ENCODE measurements at places on chromosomes 12 and 14. TPM values are rescaled to one million over a fixed set of nuclear protein-coding genes. Genes with fewer than 3 reads are reported as not detected.

- peak; percentile 51 for DNase-seq
- H3K27me3 ChIP-seq = no peaks in the 10 kb centered on the region
- no peaks in the 10 kb centered on the region for H3K36me3 ChIP-seq
- H3K27ac ChIP-seq = no peak overlapping the region
- no peak overlapping the region for H3K4me3 ChIP-seq
- no peaks in the 10 kb centered on the region for H3K4me1 ChIP-seq
Measured at GRCh38 chr14:21711360-21711961, 37.8 kb upstream of the OR4E1 start.

DNA sequence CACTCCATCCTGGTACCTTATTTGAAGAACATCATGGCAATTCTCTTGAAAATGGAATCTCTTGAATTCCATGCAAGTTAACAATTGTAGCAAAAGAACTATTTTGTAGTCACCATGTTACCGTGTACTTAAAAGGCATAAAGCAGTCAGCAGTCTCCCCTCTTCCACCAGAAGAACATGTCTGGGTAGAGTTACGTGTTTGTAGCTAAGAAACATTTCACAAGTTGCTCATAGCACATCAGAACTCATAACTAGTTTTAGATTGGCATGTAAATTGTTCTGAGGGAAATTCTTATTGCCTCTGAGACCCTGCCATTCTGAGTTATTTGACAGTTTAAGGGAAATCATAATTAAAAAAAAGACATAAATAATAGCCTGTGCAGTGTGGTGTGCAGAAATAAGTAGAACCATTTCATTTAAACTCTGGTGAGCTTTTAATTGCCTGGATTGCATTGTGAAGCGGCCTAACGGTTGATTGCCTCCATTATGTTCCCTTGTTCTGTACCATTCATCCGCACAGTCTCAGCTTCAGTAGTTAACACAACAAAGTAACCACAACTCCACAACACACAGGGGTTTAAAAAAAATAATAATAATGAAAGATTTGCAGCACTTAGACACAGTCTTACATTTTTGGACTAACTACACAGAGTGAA, 2.6 kb downstream of the LMO3 start:
- no peaks in the 10 kb centered on the region for H3K27me3 ChIP-seq
- H3K27ac ChIP-seq = no peak overlapping the region
- H3K4me3 ChIP-seq = no peak overlapping the region
- no peaks in the 10 kb centered on the region for H3K4me1 ChIP-seq
- no peak for DNase-seq

- H3K27ac ChIP-seq = no peak overlapping the region
- no peaks in the 10 kb centered on the region for H3K27me3 ChIP-seq
- no peak for DNase-seq
- H3K36me3 ChIP-seq = peaks cover 8% of the 10 kb centered on the region
Measured at GRCh38 chr12:132065609-132066344, 78.3 kb downstream of the DDX51 start.

DNA sequence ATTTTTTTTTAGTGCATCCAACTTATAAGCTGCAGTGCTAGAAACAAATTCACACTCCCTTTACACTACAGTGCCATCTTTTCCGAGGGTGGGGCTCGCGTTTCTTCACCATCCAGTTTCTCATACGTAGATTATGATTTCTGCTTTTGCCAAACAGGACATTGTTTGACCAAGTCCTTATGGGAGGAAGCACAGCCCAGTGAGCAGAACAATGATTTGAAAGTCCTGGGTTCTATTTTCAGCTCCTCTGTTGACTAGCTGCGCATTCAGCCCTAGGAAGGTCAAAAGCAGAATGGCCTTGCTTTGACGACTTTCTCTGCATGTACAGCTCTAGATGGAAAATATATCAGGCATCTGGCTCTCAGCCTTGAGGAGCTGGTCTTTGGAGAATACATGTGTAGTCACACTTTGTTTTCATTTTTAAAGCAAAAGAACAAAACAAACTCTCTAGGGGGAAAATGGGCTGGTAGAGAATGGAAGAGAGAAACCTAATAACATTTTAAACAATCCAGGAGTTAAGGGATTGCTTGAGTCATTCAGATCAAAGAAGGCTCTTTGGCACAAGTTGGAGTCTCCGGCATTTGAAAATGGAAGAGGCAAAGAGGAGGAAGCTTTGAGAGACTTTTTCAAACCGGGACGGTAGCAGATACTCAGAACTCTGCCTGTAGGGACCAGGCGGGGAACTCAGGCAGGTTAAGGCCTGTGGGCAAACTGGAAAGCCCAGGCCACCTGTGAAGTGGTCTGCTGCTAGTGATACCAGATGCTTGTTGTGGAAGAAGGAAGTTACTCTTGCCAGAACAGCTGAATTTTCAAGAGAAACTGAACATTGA, 257.3 kb upstream of the PLEKHG7 start:
- no peaks in the 10 kb centered on the region for H3K27me3 ChIP-seq
- DNase-seq = no peak
- no peak overlapping the region for H3K27ac ChIP-seq
- no peak overlapping the region for H3K4me3 ChIP-seq
- no peaks in the 10 kb centered on the region for H3K36me3 ChIP-seq

DNA sequence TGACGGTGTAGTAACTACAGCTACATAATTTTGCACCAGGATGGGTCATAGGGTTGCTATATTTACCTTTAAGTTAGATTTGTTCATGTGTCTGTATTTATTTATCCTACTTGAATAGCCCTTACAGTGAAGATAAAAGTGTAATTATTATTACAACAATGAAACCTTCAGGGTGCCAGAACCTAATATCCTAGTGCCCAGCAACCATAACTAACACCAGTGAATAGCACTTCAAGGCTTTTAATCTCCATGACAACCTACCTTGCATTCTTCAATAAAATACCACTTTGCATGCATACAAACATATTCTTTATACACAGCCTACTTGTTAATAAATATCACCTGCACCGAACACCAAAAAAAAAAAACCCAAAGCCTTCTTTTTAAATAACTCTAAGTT, 58.7 kb upstream of the G2E3 start:
- H3K36me3 ChIP-seq = no peaks in the 10 kb centered on the region
- DNase-seq = no peak
- H3K4me1 ChIP-seq = no peaks in the 10 kb centered on the region
- no peak overlapping the region for H3K4me3 ChIP-seq
- no peaks in the 10 kb centered on the region for H3K27me3 ChIP-seq
- H3K27ac ChIP-seq = no peak overlapping the region

DNA sequence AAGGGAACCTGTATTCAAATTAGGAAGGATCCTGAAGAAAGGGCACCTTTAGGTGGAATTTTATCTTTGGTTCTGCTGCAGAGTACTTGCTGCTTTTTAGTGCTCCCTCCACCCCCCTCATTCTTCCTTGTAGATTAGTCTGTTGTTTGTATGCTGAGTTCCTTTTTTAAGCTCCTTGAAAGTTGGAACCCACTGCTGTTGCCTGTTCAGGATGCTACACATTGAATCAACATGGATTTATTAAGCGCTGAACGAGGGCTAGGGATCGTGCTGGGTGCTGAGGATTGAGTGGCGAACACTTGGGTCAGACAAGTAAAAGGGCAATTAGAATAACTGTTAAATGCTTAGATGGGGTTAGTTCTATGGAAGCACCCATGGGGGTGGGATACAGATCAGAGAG, 884 bp upstream of the AMN1 start:
- H3K36me3 ChIP-seq = no peaks in the 10 kb centered on the region
- H3K27me3 ChIP-seq = no peaks in the 10 kb centered on the region
- DNase-seq = no peak
- H3K4me3 ChIP-seq = peak overlapping the region; percentile 58

The KRT73 gene
- not detected for total RNA-seq

The BBOF1 gene
- total RNA-seq = 2.8 TPM

The GDF3 gene
- total RNA-seq = not detected

The PLEKHH1 gene
- total RNA-seq = 63.1 TPM

Data from colonic mucosa (tissue), 4 donors.